ENCODE measurements at places on chromosomes 5 and 9.

- no peak for ATAC-seq
Observed at GRCh38 chr5:14715481-14715880, 51.0 kb downstream of the OTULIN start.

DNA sequence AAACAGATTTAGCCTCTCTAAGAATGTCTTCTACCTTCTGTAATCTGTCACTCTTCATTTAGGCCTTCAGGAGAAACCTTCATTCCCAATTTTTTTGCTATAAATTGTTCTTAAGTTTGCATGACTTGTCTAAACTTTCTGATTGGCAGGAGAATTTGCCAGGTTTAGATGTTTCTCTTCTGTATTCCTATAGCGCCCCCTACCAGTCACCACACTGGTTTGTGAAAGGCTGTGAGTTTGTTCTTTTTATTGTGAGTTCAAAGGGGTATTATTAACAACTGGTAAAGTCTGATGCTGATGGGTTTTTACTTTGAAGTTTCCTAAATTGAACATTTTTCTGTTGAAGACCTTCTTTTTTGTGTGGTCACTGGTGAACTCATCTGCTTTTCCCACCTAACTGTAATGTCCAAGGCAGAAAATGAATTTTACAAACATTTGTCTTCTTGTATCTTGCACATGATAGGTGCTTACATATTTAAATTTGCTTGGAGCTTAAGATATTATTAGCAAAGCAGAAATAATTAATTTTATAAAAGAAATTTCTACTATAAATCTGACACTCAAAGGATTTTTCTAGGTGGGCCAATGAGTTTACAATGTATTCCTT, 18.4 kb upstream of the F2RL2 start:
- ATAC-seq = no peak

DNA sequence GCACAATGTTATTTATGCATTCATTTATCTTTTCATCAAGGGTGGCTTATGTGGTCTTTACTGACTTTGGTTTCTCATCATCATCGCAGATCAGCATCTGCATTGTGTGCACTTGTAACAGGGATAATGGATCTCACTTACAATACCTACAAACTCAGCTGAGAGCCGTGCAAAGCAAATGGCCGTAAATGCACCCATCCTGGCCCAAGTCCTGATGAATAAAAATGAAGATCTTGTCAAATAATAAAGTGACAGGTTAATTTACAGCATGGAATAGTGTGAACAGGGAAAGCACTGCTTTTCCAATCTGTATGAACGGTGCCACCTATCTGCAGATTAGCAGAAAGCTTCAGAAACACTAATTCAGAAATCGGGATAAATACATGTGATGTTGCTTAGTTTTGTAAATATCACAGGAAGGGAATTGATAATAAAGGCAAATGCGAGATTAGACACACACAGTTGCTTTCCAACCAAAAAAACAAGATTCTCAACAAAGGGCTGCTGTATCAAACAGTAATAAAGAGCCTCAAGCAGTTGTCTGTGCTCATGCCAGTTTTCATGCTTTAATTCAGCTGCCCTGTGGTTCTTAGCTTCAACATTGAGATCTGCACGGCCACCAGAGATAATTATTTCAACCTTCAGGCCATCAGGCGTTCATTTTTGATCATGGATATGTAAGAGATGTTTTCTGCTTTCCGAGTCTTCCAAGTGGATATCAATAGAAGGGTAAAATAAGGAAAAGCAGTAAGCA, 153.4 kb upstream of the POU5F2 start:
- ATAC-seq = no peak

DNA sequence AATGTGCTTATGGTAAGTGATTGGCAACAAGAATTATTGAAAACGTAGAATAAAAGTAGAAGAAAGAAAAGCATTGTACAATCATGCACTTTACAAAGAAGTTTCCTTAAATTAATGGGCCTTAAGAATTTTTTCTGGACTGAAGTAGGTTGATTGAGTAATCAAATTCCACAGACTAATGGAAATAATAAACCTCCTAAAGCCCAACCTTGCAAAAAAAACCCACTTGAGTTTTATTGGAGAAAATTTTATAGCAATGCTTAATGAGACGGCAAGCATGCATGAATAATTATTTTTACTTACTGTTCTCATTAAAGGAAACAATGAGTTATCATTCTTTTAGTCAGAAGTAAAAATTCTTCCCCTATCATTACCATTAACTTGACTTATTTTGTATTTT, 676.1 kb upstream of the C9orf72 start:
- no peak for ATAC-seq

- ATAC-seq = no peak
Observed at GRCh38 chr9:121222524-121223171, 21.0 kb upstream of the RAB14 start.

- no peak for ATAC-seq
Observed at GRCh38 chr5:170643591-170643990, 139.8 kb downstream of the KCNIP1 start.

- no peak for ATAC-seq
Observed at GRCh38 chr5:14101922-14102321, 41.2 kb upstream of the TRIO start.

DNA sequence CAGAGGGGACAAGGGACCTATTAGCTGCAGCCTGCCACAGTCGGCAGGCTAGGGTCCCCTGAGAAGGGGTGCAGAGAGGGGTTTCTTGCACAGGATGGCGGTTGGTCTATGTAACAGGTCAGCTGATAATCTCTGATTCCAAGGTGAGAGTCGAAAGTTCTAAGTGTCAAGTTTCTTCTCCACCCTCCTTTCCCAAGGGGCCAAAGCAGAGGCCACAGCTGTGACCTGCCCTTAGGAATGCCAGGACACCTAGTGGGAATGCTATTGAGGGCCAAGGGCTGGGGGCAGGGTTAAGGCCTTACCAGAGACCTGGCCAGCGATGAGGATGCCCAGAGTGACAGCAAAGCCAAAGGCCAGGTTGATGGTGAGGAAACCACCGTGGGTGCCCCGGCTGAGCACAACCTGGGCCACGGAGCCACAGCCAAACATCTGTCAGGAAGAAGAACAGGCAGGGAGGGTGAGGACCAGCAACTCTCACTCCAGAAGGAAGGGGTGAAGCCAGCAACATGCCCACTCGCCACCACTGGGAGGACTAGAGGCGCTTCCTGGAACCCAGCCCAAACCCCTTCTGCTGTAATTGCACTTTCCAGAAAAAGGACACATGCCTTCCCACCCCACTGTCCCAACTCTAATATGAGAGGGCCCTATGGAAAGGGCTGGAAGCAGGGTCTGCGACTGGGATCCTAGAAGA, 3.8 kb downstream of the AQP3 start:
- no peak for ATAC-seq

DNA sequence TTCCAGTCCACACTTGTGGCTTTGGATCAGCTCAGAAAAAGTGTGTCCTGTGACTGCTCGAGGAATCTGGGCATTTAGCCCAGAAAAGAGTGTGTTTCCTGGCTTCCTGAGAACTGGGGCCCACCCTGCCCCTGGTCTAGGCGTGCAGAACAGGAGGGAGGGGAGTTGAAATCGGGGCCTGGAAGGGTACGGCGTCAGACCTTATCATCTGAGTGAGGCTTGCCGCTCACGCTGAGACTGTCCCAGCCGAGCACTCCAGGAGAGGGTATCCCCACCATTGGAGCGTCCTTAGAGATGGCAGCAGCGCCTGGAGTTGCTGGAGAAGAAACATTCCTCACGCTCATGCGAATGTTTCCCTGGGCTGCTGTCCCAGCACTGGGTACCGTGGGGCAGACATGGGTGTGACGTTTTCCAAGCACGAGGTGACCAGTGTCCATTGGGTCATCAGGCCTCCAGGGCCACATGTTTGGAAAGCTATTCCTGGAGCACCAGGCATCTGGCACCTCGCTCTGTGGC, 22.5 kb downstream of the NEK6 start:
- ATAC-seq = no peak

DNA sequence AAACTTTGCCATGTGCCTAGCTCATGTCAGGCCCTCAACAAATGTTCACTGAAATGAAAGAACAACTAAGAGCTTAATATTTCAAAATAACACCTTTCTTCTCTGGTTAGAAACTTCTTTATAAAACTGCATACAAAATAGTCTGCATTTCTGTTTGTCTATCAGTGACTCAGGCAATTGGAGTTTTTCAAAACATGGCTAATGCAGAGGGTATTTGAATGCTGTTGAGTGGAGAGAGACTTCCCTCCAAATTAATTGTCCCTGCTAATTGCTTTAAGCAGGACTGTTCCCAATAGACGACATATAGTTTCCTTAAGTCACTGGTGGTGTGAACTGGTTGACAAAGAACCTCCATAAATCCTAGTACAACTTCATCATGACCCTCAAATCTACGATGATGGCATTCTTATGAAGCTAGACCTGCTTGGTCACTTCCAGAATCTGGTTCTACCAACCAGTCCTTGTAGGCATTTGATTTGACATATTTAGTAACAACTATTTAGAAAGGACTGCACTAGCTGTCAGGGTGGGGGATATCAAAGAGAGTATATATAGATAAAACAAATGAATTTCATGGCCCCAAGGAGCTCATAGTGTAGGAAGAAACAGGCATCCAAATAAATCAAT, 84.5 kb downstream of the PRLR start:
- no peak for ATAC-seq

- ATAC-seq = no peak
Observed at GRCh38 chr9:21967169-21967568, 27.0 kb downstream of the CDKN2A start.

DNA sequence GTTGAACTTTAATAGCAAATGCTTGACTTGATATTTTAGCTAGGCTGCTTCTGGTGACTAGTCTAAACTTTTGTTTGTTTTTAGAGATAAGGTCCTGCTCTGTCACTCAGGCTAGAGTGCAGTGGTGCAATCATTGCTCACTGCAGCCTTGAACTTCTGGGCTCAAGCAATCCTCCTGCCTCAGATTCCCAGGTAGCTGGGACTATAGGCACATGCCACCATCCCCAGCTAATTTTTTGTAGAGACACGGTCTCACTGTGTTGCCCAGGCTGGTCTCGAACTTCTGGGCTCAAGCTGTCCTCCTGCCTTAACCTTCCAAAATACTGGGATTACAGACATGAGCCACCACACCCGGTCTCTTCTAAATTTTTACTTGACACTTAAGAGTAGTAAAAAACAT, 20.7 kb downstream of the CDC37L1 start:
- ATAC-seq = no peak

DNA sequence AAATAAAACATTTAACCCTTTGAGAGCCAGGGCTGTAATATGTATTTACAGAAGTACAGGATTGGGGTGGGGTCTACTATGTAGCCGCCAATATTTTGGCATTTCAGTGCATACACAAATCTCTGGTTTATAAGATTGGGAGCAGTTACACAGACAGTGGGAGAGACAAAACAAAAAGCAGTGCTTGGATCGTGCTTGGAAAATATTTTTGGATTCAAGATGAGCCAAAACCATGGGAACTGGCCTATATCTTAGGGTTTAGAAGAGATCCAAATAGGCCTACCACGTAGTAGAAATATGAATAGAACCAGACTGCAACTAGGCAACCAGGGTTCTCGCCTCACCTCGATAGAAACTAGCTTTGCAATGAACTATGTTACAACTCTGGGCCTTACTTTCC, 169.6 kb downstream of the SLC12A2 start:
- ATAC-seq = no peak

- ATAC-seq = no peak
Observed at GRCh38 chr9:87342743-87343142, 154.9 kb upstream of the DAPK1 start.

DNA sequence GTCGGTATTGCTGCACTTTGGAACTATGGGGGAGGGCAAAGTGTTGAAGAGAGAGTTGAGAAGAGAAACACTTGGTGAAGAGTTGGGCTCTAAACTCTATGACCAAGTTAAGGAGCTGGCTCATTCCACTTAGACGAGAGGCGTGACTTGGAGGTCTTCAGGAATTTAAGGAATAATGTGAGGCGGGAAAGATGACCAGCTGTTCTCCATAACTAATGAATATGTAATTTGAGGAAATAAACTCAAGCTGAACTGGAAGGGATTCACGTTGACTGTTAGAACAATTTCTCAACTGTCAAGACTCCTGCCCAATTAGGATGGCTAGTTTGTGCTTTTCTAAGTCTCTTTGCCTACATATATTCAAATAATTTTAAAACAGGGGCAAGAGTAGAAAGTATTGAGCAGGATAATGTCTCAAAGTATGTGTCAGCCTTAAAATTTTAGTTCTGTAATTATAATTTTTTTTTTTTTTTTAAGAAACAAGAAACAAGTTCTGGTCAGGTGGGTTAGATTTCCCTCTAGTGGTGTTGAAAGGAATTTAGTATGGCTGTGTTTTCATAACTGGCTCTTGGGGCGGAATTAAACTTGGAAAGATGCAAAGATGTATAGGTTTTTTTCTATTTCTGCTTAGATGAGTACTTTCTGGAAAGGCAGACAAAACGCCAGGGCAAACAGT, 33.4 kb downstream of the TMEM252 start:
- ATAC-seq = no peak

DNA sequence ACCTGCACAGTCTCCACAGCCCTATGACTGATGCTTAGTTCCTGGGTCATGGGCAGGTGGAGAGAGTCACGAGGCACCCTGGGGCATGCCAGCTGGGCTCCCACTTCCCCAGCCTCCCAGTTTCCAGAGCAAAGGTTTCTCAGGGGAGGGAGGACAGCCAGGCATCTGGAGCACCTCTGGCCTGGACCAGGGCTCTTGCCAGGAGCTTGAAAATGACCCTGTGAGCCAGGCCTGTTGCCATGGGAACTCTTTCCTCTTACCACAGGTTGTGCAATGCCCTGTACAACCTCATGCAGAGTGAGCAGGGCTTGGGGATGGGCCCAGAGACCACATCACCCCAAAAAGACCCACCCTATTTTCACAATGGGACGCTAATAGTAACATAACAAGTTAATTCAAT, 113.1 kb downstream of the PSD2 start:
- ATAC-seq = no peak

GRCh38 chr5:128766406-128766805, 198.9 kb upstream of the SLC27A6 start:
- no peak for ATAC-seq

DNA sequence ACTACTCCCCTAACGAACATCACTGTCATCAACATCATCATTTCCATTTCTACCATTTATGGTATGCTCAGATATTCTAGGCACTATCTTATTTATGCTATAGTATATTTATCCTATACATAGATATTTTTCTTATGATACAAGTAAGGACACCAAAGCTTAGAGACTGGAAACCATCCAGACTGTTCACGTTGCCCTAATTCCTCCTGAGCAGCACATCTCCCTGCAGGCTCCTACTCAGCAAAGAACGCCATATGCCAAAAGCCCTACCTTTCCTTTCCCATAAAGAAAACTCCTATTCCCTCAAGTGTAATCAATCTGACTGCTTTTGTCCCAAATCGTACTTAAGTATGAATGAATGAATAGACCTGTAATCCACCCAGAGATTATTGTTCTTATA, 247.0 kb downstream of the PRELID2 start:
- no peak for ATAC-seq

DNA sequence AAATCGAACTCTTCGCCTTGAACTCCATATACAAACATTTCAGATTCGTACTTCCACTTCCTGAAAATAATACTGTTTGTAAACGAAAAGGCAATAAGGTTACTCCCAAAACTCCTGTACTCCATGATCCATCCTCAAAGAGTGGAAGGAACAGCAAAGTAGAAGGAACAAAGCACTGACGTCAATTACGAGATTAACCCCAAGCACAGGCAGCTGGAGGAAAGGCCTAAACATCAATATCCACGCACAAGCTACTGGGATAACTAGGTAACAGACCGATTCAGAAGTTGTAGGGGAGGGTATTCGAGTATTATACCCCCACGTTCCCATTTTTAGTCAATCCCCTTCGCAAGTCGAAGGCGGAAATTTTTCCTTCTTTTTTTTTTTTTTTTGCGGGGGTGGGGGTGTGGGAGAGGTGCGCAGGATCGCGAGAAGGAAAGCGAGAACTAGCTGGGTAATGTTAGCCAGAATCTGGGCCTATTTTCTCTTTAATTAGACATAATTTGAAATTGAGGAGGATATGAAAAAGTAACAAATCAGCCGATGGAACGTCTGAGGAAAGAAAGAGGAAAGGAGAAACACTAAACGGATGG, 909 bp downstream of the AFF4 start:
- ATAC-seq = no peak

All from stimulated activated memory B cell treated with anti-CD40 and anti-IgM and Interleukin-4, amounts not matched to agents 10 μg/mL and 1 μg/mL and 100 μg/mL, for 72 hours (primary cell).